Ureter (tissue), 1 donor: ENCODE measurements at places on chromosomes 7 and 10. TPM values are rescaled to one million over a fixed set of nuclear protein-coding genes. Genes with fewer than 3 reads are reported as not detected.

Gene ANK3
- 86.0 TPM for total RNA-seq

Gene ARHGEF35
- 9.7 TPM for total RNA-seq

Gene VSTM4
- 16.0 TPM for total RNA-seq

Gene PGAM2
- total RNA-seq: 0.62 TPM

Gene CFAP69
- total RNA-seq: 9.3 TPM

Gene SPAM1
- not detected for total RNA-seq

Gene ZNF485
- total RNA-seq: 17.6 TPM

Gene C7orf33
- total RNA-seq: not detected

DNA sequence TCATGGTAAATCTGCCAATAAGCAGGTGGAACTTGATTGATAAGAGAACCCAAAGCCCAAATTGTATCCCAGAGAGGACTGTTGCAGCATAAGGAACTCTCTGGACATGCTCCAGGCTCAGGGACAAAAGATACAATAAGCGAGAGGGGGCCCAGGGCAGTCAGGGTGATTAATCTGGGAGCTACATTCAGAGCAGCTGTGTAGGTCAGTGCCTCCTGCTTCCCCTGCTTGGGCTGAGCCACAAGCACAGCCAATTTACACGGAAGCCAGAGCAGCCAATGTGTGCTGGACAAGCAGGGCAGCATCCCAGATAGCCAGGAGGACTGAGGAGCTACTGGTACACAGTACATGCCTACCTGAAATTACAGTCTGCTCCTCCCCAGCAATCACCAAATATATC lies 24.2 kb downstream of the MYPN start:
- DNase-seq: no peak

DNA sequence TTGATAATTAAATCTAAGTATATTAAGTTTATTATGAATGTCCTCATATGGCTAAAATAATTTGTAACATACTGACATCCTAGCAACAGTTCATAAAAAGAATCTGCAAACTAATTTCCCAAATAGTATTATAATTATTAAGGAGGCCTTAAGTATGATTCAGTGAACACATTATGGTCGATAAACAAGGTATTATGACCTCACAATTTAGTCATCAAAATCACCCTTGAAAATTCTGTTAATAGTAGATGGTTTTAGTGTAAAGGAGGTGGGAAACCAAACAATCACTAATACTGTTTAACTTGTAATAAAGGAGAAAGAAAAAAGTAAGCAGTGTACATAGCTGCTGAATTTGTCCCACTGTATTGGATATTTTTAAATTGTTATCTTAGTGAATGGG lies 2.1 kb downstream of the ETV1 start:
- no peak for DNase-seq

DNA sequence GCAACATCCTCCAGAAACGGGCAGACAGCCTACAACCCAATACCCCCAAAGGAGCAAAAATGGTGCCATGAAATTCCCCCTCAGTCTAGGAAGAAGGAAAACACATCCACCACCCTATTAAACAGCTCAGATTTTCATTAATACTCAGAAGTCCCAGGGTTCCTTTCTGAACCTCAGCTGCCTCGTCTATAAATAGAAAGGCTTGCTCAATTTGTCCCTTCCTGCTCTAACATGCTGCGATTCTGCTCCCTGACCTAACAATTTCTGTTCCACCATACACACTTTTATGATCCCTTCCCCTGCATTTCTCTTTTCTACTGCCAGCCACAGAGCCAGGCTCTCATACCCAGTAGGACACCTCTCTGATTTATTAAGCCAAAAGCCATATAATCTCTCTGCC lies 68.1 kb downstream of the MTERF1 start:
- DNase-seq: no peak

DNA sequence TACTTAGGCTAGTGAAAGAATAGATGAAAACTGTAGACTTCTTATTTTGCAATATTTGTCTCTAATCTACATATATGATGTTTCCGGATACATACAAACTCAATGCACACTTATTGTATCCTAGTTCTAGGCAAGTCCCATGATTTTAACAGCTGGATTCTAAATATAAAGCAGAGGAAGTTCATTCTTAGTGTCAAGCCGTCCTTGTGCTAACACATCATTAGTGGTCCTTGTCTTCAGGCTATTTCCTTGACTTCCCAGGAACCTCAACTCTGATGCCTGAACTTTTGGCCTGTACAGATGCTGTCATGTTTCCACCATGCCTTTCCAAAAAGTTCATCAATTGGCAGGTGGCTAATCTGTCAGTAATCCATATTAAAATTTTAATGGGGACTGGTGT lies 301.9 kb upstream of the DGKB start:
- DNase-seq: no peak

DNA sequence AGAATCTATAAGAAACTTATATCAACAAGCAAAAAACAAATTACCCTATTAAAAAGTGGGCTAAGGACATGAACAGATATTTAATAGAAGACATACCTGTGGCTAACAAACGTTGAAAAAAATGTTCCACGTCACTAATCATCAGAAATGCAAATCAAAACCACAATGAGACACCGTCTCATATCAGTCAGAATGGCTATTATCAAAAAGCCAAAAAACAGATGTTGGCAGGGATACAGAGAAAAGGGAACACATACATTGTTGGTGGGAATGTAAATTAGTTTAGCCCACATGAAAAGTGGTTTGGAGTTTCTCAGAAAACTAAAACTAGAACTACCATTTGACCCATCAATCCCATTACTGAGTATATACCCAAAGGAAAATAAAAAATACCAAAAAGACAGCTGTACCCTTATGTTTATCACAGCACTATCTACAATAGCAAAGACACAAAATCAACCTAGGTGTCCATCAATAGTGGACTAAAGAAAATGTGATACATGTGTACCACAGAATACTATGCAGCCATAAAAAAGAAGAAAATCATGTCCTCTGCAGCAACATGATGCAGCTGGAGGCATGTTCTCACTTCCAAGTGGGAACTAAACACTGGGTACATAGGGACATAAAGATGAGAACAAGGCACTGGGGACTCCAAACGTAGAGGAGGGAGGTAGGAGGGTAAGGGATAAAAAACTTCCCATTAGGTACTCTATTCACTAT lies 83.8 kb upstream of the TMEM168 start:
- DNase-seq: no peak

DNA sequence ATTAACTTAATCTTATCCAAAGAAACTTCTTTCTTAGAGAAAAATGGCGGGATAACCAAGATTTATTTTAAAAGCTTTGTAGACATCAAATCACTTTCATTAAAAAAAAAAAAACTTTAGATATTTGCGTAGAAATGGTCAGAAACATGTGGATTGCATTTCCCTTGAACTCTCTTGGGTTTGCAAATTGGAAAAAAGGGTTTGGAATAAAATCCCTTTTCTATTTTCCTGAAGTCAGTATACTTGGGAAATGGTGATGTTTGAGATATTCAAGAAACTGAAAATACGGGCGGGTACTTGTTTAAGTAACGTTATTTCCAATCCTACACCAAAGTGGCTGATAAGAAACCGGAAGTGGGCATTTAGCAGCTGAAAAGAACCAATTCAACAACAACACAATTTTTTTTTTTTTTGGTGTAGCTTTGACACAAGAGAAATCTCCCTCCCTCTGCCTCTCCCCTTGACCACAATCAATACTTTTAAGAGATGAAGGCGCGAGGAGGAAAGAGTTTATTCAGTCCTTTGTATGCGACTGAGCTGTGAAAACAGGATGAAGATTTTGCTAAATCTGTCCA lies 13.7 kb upstream of the GFRA1 start:
- no peak for DNase-seq

DNA sequence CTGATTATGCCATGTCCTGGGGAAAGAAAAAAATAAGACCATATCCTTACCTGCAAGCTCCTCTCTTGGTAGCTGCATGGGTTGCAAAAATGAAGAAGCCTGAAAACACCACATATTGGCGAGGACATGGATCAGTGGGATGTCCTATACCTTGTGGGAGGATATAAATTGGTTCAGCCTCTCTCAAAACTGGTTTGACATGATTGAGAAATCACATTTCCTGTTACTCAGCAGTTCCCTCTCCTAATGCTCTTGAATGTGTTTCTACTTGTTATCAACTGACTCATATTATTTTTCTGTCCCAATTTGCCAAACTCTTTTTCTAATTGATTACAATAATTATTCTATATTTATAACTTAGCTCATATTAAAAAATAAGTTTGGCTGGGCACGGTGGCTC lies 380.2 kb downstream of the EXOC4 start:
- DNase-seq: no peak

- no peak for DNase-seq
These were observed 206.7 kb upstream of the KCTD7 start for GRCh38 chr7:66421830-66422475.

DNA sequence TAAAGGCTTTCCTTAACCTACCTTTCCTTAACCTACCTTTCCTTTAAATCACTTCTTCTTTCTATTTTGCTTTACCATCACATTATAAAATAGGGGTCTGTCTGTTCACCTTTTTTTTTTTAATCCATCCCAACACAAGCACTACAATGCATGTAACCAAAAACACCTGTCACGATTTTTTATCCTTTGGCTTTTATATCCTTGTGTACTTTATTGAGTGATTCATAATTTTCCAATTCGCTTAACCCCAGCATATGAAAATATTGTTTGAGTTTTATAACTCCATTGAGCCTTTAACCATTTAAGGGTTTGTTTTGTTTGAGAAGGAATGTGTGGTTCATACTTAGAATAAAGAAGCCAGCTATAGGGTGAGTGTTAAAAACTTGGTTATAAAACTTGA lies 132.2 kb downstream of the CHRM2 start:
- DNase-seq: no peak
